PC-3 (cell line): ENCODE measurements at places on chromosomes 16 and 17. TPM values are rescaled to one million over a fixed set of nuclear protein-coding genes. Genes with fewer than 3 reads are reported as not detected.

The TBC1D3H gene
- total RNA-seq = not detected in 2 replicates

- no peak for DNase-seq
Observed at GRCh38 chr17:34822007-34822739, 139.1 kb downstream of the CCT6B start.

The ERI2 gene
- total RNA-seq = 13.2 and 15.4 TPM in 2 replicates

DNA sequence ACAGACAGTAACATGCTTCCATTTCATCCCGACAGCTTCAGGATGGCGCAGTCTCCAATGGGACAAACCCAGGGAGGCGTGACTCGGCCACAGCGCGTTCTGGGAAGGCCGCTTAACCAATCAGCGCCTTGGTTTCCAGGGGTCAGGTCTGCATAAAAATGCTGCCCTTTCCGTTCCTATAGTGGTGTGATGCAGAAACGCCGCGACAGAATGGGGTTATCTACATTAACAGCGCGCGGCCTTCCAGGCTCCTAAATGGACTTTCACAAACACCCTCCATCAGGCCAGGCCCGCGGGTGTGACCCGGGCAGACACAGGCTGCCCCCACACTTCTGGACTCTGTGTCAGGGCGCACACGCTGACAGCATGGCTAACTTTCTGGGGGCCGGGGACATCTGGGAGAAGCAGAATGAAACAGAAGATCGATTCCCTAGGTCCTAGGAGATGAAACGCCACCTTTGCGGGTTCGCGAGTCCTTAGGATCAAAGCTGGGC is 792 bp downstream of the TMEM231 start:
- DNase-seq = peak; percentile 88

DNA sequence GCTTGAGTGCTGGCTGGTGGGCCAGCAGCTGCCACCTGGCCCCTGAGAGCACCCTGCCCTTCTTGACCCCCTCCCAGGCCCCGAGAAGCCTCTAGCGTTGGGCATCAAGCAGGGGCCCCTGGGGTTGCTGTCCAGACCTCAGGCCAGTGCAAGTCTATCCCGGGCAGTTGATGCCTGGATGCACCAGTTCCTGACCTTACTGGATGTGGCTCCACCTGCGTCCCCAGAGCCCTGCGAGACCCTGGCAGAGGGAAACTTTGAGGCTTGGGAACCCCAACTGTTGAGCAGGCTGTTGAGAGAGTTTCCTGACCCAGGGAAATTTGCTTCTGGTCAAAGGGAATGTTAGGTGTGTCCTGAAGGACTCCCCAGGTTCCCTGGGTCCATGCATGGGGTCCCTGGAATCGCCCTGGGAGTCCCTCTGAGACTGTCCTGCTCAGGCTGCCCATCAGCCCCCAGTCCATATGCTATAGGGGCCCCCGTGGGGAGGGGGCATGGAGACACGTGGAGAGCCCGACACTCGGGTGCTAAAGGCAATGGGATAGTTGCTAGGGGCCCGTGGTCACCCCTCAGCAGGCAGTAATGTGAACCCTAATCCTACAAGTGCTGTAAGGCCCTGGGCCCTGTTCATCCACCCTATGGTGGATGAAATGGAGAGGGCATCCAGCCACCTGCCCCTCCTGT is 46.4 kb downstream of the RAB11FIP4 start:
- no peak for DNase-seq

DNA sequence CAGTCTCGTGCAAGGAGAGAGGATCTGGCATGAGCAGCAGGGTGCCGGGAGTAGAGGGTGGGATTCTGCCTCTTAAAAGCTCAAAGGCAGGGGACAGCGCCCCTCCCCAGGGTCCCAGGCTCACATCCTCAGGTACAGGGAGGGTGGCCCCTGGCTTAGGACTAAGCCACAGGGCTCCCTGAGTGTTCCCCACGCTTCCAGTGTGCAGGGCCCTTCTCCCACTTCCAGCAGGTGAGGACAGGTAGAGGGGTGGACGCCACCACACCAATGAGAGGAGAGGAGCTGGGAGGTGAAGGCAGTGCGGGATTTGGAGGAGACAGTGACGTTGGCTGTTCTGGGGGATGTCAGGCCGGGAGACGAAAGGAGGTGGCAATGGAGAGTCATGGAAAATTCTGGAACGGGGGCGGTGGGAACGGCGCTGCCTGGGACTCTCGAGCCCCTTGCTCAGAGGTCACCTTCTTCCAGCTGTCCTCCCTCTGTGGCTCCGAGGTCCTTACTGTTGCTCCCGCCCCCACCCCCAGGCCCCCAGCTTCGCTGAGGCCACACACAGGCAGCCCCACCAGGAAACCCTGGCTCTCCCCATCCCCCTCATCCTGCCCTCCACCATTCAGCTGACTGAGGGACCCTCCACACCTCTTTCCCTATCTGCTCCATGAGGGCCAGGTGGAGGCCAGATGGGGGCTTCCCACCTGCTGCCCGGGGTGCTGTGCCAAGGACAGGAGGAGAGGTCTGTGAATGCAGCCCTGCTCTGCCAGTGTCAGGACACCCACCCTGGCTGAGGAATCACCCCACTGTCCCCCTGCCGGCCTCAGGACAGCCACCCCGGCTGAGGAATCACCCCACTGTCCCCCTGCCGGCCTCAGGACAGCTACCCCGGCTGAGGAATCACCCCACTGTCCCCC is 57.7 kb upstream of the ACSF3 start:
- no peak for DNase-seq

The FADS6 gene
- not detected in 2 replicates for total RNA-seq

GRCh38 chr16:56628486-56629350 is 3.1 kb downstream of the MT1E start:
- DNase-seq = no peak

DNA sequence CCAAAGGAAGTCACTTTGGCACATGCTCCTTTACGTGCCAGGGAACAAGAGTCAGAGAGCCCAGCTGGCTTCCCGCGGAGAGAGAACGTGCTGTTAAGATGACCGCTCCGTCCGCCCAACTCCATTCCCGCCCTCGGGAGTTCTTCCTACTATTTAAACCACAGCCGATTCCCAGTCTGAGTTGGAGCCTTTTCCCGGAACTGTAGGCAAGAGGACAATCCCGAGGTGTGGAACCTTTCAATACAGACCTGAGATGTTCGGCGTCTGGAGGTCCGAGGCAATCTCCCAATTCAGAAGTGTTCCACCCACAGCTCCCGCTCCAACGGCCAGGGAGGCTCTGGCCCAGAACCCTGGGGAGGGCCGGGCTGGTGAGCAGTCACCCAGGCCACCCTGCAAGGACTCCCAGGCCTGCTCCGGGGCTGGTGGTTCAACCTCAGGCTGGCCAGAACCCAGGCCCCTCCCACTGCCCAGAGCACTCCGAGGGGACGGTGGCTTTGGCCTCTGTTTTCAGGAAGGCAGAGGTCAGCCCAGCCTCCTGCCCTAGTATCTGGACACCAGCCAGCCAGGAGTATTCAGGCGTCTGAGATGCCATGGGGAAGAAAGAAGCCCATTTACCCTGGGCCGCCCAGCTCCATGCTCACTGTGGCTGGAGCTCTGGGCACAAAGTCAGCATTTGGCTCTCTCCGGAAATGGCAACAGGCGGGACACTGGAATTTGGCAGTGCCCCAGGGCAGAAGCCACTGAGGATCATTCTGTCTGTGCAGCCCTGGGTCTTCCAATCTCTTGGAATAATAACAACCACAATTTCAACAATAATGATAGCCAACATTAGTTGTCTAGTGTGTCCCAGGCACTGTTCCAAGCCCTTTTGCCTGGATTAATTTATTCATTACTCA is 21.4 kb downstream of the EMP2 start:
- DNase-seq = peak; percentile 62

- DNase-seq = no peak
Observed at GRCh38 chr17:49443862-49444261, 29.2 kb upstream of the PHB1 start.

DNA sequence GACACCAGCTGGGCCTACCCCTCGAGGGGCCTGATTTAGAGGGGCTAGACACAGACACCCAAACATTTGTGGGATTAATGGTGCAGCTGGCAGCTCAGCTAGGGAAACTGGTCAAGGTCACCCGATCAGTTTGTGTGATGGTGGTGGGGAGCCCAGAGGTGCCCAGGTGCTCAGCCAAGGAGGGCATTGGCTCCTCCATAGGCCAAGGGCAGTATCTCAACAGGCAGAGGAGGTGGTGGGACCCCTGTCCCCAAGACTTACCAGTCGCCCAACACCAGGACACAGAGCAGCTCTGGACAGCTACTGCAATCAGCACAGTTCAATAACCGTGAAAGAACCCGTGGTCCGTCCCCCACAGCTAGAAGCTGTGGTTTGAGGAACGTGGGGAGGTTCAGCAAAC is 120.9 kb downstream of the C16orf78 start:
- DNase-seq = no peak

The SCGB1C2 gene
- total RNA-seq = not detected in 2 replicates

The KIF19 gene
- not detected in 2 replicates for total RNA-seq

The CHRNE gene
- 0.11 TPM in 1 of 2 replicates, not detected in the other for total RNA-seq

DNA sequence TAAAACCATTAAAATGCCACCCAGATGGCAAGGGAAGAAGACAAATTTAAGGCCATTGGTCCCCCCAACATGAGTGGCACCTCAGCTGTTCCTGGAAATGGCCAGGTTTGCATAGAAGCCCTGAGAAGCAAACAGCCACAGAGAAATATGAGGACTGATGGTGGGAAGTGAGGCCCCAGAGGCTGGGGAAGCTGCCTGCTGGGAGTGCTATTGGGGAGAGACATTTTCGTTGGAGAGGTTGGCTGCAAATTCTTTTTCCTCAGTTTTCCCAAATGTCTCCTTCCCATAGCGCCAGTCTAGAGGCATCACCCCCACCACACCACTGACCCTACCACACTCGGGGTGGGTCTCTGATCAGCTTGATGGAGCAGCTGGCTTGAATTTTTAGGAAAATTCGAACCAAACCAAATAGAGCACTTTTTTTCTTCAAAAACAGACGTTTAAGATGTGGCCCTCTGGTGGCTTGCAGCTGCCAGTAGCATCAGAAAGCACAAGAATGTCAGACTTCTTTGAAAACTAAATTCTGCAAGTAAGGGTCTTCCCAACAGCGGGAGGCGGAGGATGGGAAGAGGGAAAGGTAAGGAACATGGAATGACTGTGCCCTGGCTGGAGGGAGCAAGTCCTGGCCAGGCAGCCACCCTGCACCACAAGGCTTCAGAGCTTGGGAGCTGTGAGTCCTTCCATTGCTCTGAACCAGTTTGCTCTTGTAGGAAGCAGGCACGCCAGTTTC is 13.2 kb upstream of the SLC12A3 start:
- no peak for DNase-seq

GRCh38 chr16:7437843-7438242 is 105.2 kb downstream of the RBFOX1 start:
- DNase-seq = no peak

The KCNH6 gene
- total RNA-seq = not detected in 2 replicates

GRCh38 chr16:64615630-64616280 is 506.1 kb downstream of the CDH11 start:
- DNase-seq = no peak

GRCh38 chr16:88384222-88385111 is 1.7 kb downstream of the ZNF469 start:
- no peak for DNase-seq

DNA sequence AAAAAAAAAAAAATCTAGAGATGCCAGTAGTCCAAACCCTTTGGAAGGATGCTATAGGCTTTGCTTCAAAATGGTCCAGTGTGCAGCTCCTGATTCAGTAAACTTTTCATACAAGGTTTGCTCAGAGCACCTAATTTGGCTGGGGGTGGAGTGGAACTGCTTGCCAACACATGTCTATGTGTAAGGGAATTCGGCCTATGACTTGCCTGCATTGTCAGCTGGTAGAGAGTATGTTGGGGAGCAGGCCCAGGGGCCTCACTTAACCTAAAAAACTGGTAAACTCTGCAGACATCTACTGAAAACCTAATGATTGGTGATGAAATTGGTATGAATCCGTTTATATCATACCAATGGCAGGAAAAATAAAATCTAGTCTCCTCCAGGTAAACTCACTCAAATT is 1.5 kb upstream of the MFSD6L start:
- no peak for DNase-seq

- no peak for DNase-seq
Observed at GRCh38 chr16:50160495-50161164, 7.5 kb downstream of the TENT4B start.
